ENCODE measurements at places on chromosomes 12 and 14. TPM values are rescaled to one million over a fixed set of nuclear protein-coding genes. Genes with fewer than 3 reads are reported as not detected.

GRCh38 chr12:51636581-51636980 is 45.5 kb downstream of the SCN8A start:
- DNase-seq: no peak

- DNase-seq: peak; percentile 38
Observed at GRCh38 chr14:32304296-32304695, 24.8 kb upstream of the AKAP6 start.

Gene ARID4A
- total RNA-seq: 22.4 TPM

- DNase-seq: no peak
Observed at GRCh38 chr12:82650627-82651337, 35.9 kb upstream of the TMTC2 start.

Gene TMBIM6
- 278 TPM for total RNA-seq

DNA sequence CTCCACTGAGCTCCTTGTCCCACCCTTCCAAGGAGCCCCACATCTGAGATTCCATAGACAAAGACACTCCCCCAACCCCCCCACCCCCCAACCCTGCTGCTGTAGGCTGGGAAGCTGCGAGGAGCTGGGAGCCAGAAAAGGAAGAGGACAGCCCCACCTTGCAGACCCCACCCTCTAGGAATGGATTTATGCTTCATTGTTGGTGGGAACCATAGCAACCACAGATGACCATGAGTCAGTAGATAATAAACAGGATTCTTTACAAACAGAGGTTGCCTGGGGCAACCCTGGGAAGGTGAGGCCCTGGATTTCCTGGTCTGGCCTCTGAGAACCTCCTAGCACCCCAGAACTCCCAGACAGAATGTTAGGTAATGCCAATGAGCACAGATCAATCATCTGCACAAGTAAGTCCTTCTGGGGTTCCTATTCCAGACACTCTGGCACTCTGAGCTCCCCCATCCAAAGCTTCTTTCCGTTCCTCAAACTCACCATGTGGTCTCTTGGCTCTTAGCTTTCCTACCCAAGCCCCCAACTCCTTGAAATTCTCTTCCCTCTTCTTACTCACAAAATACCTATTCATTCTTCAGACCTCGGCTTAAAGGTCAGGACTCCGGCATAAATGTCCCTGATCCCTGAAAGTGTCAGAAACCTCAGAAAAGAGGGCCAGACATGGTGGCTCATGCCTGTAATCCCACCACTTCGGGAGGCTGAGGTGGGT is 15.2 kb upstream of the PLEKHG6 start:
- DNase-seq: no peak

Gene KRT80
- total RNA-seq: not detected

DNA sequence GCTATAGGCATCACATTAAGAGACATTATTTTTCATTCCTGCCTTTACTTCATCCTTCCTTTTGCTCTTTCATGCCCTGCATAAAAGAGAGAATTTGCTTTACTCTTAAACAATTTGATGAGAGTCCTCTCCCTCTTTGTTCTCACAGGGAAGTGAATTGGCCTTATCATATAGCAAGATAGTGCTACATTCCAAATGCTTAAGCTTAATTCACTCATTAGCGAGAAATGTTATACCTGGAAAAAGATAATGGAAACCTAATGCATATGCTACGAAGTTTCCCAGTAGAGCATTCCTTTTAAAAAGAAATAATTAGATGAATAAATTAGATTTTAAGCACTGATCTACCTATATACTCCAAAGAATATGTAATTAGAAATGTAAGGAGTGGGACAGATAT is 798.8 kb downstream of the C12orf50 start:
- no peak for DNase-seq

GRCh38 chr14:68747393-68747792 is 45.5 kb downstream of the ZFP36L1 start:
- DNase-seq: no peak

Gene NKX2-1
- not detected for total RNA-seq

- no peak for DNase-seq
Observed at GRCh38 chr14:39173198-39173597, 1.9 kb upstream of the PNN start.

- DNase-seq: no peak
Observed at GRCh38 chr12:26748741-26749431, 84.1 kb downstream of the ITPR2 start.

Data from glutamatergic neuron (in vitro differentiated cells).